Heart left ventricle (tissue), 16 donors: ENCODE measurements at places on chromosomes 11 and 22.

GRCh38 chr11:60954421-60954820, 2.4 kb upstream of the SLC15A3 start:
- no peaks in the 10 kb centered on the region for H3K27me3 ChIP-seq
- H3K4me1 ChIP-seq: no peaks in the 10 kb centered on the region
- H3K36me3 ChIP-seq: no peaks in the 10 kb centered on the region
- H3K27ac ChIP-seq: peak overlapping the region; percentile 96
- no peak overlapping the region for H3K4me3 ChIP-seq
- no peak for DNase-seq

DNA sequence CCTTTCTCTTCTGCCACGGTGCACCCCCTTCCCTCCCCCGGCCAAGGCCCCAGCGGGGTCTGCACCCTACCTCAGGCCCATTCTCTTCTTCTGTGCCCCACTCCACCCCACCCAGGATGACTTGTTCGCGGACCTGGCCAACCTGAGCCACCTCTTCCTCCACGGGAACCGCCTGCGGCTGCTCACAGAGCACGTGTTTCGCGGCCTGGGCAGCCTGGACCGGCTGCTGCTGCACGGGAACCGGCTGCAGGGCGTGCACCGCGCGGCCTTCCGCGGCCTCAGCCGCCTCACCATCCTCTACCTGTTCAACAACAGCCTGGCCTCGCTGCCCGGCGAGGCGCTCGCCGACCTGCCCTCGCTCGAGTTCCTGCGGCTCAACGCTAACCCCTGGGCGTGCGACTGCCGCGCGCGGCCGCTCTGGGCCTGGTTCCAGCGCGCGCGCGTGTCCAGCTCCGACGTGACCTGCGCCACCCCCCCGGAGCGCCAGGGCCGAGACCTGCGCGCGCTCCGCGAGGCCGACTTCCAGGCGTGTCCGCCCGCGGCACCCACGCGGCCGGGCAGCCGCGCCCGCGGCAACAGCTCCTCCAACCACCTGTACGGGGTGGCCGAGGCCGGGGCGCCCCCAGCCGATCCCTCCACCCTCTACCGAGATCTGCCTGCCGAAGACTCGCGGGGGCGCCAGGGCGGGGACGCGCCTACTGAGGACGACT, 15.9 kb downstream of the RTN4RL2 start:
- H3K27me3 ChIP-seq: peaks cover 13% of the 10 kb centered on the region
- peak overlapping the region; percentile 54 for H3K4me3 ChIP-seq
- peaks cover 3% of the 10 kb centered on the region for H3K4me1 ChIP-seq
- peak; percentile 48 for DNase-seq

- no peak for DNase-seq
- H3K36me3 ChIP-seq: no peaks in the 10 kb centered on the region
- H3K4me3 ChIP-seq: no peak overlapping the region
- peaks cover 8% of the 10 kb centered on the region for H3K4me1 ChIP-seq
- H3K27me3 ChIP-seq: no peaks in the 10 kb centered on the region
- H3K27ac ChIP-seq: no peak overlapping the region
Measured at GRCh38 chr22:49899530-49899929, 18.7 kb downstream of the ALG12 start.

- no peak overlapping the region for H3K4me3 ChIP-seq
- no peak for DNase-seq
- H3K27me3 ChIP-seq: no peaks in the 10 kb centered on the region
- peaks cover 8% of the 10 kb centered on the region for H3K4me1 ChIP-seq
Measured at GRCh38 chr11:12538889-12539421, 135.3 kb upstream of the TEAD1 start.

DNA sequence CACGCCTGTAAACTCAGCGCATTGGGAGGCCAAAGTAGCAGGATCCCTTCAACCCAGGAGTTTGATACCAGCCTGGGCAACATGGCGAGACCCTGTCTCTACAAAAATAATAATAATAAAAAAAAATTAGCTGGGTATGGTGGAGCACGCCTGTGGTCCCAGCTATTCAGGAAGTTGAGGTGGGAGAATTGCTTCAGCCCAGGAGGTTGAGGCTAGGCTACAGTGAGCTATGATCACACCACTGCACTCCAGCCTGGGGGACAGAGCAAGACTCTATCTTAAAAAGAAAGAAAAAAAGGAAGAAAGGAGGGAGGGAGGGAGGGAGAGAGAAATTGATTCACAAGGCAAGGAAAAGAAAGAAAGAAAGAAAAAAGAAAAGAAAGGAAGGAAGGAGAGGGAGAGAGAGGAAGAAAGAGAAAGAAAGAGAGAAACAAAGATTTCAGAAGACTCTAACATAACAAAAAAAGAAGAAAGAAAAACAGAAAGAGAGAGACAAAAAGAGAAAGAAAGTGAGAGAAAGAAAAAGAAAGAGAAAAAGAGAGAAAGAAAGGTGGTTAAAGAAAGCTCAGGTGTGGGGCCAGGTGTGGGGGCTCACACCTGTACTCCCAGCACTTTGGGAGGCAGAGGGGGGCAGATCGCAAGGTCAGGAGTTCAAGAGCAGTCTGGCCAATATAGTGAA, 37.3 kb upstream of the MYH9 start:
- no peak for DNase-seq
- no peak overlapping the region for H3K4me3 ChIP-seq

GRCh38 chr22:40221055-40221414, 43.3 kb downstream of the TNRC6B start:
- no peak for DNase-seq
- peaks cover 72% of the 10 kb centered on the region for H3K4me1 ChIP-seq
- no peak overlapping the region for H3K27ac ChIP-seq
- H3K4me3 ChIP-seq: no peak overlapping the region

DNA sequence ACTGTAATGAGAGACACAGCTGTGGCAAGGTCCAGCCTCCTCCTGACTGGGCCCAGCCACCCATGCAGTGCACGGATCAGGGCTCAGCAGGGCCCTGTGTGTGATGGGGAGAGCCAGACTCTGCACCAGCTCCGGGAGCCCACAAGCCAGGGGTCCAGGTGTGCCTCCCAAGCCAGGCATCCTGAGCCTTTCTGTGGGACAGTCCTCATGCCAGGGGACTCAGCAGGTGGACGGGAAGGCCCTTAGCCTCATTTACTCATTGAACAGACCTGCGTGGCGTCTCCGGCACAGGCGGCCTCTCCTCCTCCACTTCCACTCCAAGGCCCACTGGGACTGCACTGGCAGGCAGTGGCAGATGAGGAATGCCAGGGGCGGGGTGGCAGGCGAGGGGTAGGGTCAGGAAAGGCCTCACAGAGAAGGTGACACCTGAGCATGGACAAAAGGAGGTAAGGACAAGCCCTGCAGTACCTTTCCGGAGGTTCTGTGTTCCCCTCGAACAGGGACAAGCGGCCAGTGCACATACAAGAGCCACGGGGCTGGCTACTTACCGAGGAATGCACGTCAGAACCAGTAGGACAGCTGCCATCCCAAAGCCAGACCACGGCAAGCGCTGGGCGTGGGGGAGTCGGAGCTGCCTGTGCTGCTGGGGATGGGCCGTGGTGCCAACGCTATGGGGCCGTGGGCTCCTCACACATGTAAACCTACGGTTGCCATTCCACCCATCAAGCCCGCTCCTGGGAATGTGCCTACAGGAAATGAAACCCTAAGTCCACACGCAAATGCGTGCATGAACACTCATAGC, 52.7 kb downstream of the IGF2 start:
- H3K4me1 ChIP-seq: no peaks in the 10 kb centered on the region
- H3K27ac ChIP-seq: no peak overlapping the region
- no peak for DNase-seq
- no peaks in the 10 kb centered on the region for H3K27me3 ChIP-seq
- no peaks in the 10 kb centered on the region for H3K36me3 ChIP-seq
- H3K4me3 ChIP-seq: no peak overlapping the region

DNA sequence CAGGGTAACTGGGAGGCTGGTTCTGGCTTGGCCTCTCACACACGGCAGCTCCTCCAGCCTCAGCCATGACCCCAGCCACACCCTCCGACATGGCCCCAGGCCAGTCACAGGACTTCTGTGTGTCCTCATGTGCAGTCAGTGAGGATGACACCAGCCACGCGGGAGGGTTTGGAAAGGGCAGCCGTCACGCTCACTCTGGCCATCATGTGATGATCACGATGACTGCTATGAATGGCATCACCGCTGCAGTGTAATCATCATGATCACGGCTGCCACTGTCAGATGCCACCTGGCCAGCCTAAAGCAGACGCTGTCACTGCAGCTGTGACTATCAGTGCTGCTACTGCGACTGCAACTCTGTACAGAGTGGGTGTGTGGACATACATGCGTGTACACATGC, 640.9 kb downstream of the BRD1 start:
- H3K36me3 ChIP-seq: no peaks in the 10 kb centered on the region
- no peak overlapping the region for H3K27ac ChIP-seq
- DNase-seq: no peak
- H3K4me1 ChIP-seq: no peaks in the 10 kb centered on the region
- no peak overlapping the region for H3K4me3 ChIP-seq
